SHP77 (cell line): ENCODE measurements at places on chromosomes 5 and 9.

GRCh38 chr5:61333954-61334867 is 2.2 kb downstream of the ZSWIM6 start:
- no peak for DNase-seq

DNA sequence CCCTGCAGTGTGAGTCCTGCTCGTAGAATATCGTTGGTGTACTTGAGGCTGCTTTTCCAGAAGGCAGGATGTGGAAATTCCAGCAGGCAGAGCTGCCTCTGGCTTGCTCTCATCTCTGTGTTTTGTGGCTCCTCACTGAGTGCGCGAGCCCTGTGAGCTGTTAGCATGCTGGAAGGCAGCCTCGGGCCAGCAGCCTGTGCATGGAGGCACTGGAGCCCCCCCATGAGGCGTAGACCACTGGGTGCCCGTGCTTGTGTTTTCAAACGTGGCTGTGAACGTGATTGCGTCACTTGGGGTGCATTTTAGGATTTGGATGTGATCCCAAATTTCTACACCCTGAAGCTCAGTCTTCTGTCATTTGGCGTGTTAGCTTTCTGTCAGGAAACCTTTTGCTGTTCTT is 3.2 kb downstream of the WDR5 start:
- no peak for DNase-seq

DNA sequence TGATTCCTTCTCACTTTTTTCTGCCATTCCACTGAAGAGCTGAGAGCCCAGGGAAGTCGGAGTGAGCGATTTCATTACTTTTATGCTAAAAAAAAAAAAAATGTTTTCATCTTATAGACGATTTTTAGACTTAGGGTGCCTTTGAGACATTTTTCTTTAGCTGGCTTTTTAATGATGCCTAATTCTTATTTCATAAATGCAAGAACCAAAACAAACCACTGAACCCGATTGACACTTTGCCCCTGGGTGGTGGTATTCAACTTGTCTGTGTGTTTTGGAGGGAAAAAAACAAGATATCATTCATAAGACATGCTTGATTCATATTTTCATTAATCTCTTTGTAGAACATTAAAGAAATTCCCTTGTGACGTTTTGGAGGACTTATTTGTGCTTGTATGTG is 2.4 kb downstream of the TLE4 start:
- no peak for DNase-seq

DNA sequence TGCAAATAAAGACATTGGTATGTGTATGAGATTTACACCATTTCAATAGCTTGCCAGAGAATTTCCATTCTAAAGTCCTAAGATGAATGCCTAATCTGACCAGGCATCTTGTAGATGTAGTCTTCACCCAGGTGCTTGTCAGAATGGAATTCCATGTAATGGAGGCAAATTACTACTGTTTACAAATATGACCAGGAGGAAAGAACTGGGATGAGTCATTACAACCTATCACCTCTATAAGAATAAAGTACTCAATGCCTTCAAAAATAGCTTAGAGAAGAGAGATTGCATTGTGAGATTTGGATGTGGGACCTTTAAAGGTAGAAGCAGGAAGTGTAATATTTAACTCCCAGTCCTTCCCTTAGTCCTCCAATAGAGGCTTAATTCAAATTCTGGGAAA is 507.0 kb upstream of the PTGER4 start:
- no peak for DNase-seq

- no peak for DNase-seq
Measured at GRCh38 chr5:79886925-79887655, 104.0 kb downstream of the MTX3 start.

DNA sequence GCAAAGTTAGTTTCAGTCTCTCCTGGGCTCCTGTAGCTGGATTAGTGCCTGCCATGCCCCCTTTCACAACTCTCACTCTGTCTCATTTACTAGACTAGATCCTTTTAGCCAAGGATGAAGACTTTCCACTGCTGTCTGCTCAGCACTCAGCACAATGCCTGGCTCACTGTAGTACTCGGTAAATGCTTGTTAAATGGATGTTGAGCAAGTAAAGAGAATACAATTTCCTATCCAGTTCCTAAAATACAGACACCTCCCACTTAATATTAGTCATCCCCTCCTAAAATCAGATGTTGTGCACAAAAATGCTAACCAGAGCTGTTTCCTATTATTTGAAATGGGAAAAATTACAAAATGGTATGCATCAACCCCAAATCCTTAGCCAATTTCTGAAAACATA is 195.8 kb downstream of the SREK1 start:
- DNase-seq = no peak

DNA sequence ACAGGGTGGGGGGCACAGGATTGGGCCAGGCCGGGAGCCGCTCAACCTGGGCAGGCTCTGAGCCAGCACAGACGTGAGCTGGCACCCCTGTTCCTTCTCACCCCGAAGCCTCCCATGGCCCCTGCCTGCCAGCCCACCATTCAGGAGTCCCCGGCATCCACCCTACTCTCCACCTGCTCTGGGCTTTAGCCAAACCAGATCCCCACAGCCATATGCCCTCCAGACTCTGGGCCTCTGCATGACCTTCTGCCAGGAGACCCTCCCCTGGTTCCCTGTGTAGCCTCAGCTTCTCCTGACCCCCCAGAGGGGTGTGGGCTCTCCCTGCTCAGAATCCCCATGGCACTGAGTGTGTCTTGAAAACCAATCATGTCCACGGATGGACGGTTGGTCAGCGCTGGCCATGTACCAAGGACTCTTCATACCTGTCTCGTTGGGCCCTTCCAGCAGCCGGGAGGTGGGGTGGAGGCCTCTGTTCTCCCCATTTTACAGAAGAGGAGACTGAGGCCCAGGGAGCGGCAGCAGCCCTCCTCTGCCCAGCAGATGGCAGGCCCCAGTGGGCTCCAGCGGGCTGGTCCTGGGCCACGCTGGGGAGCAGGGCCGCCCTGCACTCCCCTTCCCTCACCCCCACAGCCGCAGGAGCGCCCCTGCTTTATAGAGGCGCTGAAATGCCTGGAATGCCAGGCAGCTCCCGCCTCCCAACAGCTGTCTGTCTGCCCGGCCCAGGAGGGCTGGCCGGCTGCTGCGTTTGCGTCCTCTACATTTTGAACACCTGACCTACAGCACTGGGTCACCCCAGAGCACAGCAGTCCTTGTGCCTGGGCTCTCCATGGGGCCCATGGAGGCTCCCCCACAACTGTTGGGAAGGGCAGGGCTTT is 3.5 kb upstream of the MYMK start:
- no peak for DNase-seq

GRCh38 chr5:51172903-51173626 is 210.2 kb upstream of the ISL1 start:
- DNase-seq = peak; percentile 40

- DNase-seq = peak; percentile 89
Measured at GRCh38 chr5:126044111-126044668, 379.0 kb upstream of the GRAMD2B start.

- no peak for DNase-seq
Measured at GRCh38 chr9:119868694-119869093, 499.5 kb upstream of the BRINP1 start.

- DNase-seq = no peak
Measured at GRCh38 chr9:73565026-73565425, 413.4 kb downstream of the ANXA1 start.

- DNase-seq = no peak
Measured at GRCh38 chr9:137240318-137240840, 708 bp upstream of the TUBB4B start.

- no peak for DNase-seq
Measured at GRCh38 chr9:4197548-4197947, 102.3 kb downstream of the GLIS3 start.

DNA sequence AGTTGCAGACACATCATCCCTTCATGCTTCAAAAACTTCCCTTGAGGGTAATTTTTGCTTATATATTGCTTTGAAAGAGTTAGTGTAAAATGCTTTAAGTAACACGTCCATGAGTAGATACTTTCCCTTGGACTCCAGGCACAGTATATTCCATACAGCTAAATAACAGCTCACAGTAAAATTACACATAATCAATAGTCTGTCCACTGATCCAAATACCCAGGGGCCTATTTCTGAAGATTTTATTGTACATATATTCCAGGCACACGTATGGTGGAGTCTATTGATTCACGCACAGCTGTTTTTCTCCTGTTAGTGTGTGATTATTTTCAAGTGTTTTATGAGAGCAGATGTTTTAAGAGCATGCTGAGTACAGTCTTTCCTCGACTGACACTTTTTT is 223.7 kb upstream of the GRAMD2B start:
- no peak for DNase-seq
